A549 treated with ZK216348 at 1 μM for 4 hours (cell line): ENCODE measurements at places on chromosomes 5 and 9. TPM values are rescaled to one million over a fixed set of nuclear protein-coding genes. Genes with fewer than 3 reads are reported as not detected.

The TLR4 gene
- total RNA-seq = 0.05 to 0.16 TPM (median 0.13 TPM) in 5 replicates

The ANKRD34B gene
- 0.06 to 0.31 TPM (median 0.25 TPM) in 4 of 5 replicates, not detected in the other for total RNA-seq

The IRX2 gene
- total RNA-seq = 1.1 to 2.1 TPM (median 1.8 TPM) in 5 replicates

The LTC4S gene
- total RNA-seq = 0.63 TPM in 1 of 5 replicates, not detected in the others

The FOXD4L5 gene
- 0.06 to 0.11 TPM (median 0.11 TPM) in 3 of 5 replicates, not detected in the others for total RNA-seq

The TMC1 gene
- 0.08 to 0.19 TPM (median 0.14 TPM) in 3 of 5 replicates, not detected in the others for total RNA-seq

The PNPLA7 gene
- total RNA-seq = 0.28 to 1.2 TPM (median 1.1 TPM) in 5 replicates
